Sigmoid colon (tissue), 7 donors: ENCODE measurements at places on chromosomes 2 and 18.

- no peak for DNase-seq
Measured at GRCh38 chr2:233116946-233117345, 56.8 kb downstream of the INPP5D start.

DNA sequence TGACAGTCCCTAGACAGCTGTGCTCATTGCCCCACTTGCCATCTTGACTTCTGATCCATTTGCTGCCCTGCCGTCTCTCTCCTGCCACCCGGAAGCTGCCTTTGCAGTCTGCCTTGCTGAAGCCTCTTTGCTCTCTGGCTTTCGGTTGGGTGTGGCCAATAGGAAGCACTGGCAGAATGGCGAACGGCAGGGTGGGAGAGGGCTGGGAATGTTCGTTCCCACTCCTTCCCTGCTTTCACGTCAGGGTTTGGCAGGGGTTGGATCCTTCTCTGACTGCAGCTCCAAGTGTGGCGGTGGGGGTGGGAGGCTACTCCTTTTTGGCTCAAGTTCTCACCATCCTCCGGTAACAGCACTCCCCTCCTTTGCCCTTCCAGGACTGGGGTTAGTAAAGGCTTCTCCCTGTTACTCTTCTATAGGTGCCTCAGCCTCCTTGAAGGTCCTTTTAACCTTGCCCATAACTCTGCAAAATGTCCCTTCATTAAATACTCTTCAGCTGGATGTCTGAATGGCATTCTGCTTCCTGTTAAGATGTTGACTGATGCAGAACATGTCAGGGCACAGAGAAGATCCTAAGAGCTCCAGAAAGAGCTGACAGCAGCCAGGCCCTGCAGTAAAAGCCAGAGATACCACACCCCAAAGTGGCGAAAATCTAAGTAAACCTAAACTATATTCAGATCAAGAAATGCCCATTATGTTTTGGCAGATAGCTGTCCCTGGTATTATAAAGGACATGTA is 299.7 kb downstream of the CDCA7 start:
- DNase-seq, result no peak

DNA sequence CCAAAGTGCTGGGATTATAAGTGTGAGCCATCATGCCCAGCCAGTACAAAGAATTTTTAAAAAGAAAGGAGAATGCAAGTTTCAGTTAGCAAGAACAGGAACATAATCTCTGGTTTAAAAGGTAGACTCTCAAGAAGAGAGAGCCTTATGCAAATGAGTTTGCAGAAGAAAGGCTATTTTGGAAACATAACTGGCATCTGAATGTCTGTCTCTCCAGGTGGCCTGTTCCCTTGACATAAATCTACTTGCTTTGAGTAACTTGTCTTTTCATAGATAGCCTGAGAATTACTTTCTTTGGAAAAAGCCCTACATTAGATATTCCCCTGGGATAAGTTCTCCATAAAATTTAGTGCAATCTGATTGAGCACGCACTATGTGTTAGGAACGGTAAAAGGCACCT is 109.6 kb downstream of the ICOS start:
- no peak for DNase-seq

DNA sequence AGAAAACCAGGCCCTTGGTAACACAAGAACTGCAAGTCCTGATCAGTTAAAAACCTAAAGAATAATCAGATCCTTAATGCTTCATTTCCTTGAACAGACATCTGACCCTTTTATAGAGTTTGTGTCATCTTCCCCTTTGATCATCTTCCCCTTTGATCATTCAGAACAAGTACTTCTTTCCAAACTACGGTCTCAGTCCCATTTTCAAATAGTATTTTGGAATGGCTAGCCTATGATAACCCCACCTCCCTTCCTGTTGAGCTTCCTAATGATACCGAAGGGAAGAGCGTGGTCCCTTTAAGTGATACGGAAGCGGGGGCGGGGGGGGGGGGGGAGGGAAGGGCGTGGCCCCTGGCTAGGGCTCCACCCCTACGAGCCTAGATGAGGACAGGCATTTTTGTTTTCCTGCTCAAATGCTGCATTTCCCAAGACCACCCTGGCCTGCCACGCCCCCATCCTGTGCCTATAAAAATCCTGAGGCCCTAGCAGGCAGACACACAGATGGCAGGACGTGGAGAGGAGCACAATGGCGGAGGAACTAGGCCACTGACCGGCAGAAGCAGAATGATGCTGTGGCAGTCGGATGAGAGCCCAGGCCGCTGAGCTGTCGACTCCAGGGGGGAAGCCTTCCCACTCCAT is 24.1 kb upstream of the CHRNA1 start:
- DNase-seq, result no peak

- DNase-seq, result peak; percentile 82
Measured at GRCh38 chr2:168346725-168347477, 99.5 kb upstream of the STK39 start.

GRCh38 chr2:19207452-19207851 is 151.0 kb downstream of the OSR1 start:
- DNase-seq, result no peak

DNA sequence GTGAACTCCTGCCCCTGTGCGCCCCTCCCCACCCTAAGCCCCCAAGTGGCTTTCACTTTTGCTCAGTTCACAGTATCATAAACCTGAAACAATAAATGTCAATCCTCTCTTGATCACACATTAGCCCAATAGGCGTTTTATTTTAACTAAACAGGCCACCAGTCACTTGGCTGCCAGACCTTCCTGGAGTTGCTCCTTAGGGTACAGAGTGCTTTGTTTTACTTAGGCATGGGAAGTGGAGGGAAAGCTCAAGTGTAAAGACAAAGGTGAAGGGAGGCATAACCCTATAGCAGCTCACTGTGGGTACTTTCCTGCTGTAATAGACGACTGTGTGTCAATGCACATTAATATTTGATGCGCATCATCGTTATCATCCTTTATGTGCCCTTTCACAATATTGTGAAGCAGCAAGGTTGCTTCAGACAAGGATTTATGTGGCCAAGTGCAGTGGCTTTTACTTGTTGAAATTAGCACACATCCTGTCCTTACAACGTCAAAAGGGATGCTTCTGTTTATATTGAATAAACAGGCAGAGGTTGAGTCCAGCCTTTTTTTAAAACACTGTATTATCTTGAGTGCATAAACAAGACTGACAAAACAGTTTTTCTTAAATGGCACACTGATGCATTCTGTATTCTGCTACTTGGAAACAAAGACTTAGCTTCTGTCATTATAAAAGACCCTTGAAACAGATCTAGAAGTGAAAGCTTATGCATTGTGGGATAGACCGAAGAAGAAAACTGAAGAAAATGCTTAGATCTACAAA is 168.5 kb downstream of the TMEFF2 start:
- no peak for DNase-seq

GRCh38 chr2:77977471-77978063 is 455.4 kb upstream of the LRRTM4 start:
- no peak for DNase-seq

- DNase-seq, result no peak
Measured at GRCh38 chr2:169509298-169509885, at the start of gene KLHL41. TSS of gene KLHL41 (plus strand) at chr2:169509702. CDS start at chr2:169509779, 77 bp downstream.

DNA sequence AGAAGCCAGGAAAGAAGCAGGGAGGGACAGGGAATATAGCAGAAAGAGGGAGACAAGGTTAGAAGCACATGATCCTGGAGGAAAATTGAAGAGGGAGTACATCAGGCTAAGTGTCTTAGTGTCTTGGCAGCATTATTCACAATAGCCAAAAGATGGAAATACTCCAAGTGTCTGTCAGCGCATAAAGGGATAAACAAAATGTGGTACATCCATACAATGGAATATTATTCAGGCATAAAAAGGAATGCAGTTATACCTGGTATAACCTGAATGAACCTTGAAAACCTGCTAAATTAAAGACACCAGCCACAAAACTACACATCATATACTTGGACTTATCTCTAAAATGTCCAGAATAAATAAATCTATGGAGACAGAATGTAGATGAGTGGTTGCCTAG is 219.1 kb upstream of the PID1 start:
- DNase-seq, result no peak

- DNase-seq, result no peak
Measured at GRCh38 chr2:161159456-161160225, 587 bp upstream of the TANK start.

GRCh38 chr2:139317259-139317658 is 537.1 kb upstream of the NXPH2 start:
- DNase-seq, result no peak

GRCh38 chr2:190216829-190217228 is 102.8 kb downstream of the HIBCH start:
- DNase-seq, result no peak

DNA sequence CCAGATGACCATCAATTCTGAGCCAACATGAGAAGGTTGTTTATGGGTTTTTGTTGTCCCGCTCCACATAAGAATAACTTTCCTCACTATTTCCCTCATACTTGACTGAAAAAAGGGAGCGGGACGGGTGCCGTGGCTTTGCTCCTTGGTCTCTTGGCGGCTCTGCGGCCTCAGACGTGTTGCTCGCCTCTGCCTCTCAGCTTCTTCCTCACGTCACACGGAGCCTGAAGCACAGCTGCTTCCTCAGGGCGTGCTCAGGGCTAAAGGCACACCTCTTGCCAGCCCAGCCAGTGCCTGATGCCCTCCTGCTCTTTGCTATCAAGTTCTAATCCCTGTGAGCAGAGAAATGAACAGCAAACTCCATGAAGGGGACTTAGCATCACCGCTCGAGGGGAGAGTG is 17.9 kb upstream of the ID2 start:
- no peak for DNase-seq

- DNase-seq, result no peak
Measured at GRCh38 chr2:174730698-174731018, 33.6 kb downstream of the CHRNA1 start.

DNA sequence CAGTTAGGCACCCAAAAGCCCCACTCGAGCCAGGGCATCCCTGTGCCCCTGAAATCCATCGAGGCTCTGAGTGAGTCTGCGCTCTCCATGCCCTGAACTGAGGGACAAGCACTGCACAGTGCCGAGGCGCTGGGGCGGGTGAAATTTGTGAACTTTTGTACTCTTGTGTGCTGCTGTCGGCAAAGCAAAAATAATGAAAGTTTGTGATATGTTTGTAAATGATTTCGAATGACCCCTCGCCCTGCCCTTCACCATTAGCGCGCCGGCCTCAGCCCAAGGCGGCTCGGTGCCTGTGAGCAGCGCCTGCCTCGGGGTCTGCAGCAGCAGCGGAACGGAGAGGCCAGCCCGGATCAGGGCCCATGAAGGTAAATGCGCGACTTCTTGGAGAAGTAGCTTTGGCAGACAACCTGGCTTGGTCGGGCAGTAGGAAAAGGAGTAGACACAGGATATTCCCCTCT is 1.8 kb upstream of the HOXD4 start:
- no peak for DNase-seq

GRCh38 chr18:8957731-8958130 is 144.8 kb upstream of the NDUFV2 start:
- DNase-seq, result no peak

GRCh38 chr2:217795067-217795466 is 207.7 kb downstream of the TNS1 start:
- DNase-seq, result peak; percentile 52

DNA sequence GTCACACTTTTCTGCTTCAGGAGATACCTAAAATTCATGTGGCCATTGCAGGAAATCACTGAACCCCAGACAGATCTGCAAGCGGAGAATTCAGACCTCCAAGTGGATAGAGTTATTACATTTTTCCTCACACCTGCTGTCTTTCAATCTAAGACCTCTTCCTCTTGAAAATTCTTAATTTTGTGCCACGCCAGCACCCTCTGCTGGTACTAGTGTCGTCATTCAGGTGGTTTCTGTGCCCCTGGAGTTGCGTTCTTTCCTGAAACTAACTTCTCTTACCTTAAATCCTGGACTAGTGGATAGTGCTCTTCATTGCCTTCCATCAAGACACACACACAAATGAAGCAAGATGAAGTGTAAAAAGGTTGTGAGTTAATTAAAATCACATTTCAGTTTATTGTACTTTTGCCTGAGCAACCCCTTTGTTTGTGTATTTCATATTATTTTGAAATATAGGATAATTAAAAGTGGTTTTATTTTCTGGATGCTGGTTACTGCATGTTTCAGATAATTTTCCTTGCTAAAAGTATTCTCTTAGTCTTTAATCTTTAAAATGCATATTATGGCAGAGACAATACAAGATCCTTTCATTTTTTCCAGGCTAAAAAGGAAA is 1.6 kb upstream of the DNER start:
- no peak for DNase-seq

DNA sequence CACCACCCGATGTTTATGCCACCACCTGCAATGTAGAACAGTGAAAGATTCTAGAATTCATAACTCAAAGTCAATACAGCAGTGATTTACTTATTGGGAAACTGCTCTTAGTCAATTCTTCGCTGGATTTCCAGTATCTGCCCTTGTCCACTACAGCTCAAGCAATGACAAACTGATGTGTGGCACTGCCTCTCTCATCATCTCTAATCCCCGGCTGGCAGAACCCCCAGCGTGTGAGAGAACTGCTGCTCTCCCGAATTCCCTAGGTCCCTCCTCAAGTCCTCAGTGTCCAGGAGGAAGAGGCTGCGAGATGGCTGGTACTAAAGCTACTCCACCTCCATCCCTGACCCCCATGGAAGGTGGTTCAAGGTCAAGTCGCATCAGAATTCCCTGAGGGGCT is 1.6 kb downstream of the TXNL4A start:
- DNase-seq, result no peak

GRCh38 chr2:26009567-26009963 is 24.3 kb upstream of the RAB10 start:
- DNase-seq, result no peak

DNA sequence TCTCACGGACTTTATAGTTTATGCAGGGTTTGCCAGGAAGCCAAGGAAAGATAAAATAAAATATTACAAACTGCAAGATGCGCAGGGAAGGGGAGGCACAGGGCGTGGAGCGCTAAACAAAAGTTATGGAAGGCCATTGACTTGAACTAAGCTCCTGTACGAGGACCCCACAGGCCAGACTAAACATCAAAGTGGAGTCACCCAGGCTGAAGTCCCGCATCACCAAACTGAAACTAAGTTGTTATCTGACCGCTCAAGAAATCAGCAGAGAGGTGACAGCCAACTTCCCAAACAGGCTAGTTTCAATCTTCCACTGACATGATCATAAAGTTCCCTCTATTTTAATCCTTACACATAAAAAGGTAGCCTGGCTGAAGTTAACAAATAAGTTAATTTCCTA is 90.5 kb upstream of the YWHAQ start:
- no peak for DNase-seq

GRCh38 chr2:236814593-236814992 is 245.0 kb downstream of the ACKR3 start:
- no peak for DNase-seq

DNA sequence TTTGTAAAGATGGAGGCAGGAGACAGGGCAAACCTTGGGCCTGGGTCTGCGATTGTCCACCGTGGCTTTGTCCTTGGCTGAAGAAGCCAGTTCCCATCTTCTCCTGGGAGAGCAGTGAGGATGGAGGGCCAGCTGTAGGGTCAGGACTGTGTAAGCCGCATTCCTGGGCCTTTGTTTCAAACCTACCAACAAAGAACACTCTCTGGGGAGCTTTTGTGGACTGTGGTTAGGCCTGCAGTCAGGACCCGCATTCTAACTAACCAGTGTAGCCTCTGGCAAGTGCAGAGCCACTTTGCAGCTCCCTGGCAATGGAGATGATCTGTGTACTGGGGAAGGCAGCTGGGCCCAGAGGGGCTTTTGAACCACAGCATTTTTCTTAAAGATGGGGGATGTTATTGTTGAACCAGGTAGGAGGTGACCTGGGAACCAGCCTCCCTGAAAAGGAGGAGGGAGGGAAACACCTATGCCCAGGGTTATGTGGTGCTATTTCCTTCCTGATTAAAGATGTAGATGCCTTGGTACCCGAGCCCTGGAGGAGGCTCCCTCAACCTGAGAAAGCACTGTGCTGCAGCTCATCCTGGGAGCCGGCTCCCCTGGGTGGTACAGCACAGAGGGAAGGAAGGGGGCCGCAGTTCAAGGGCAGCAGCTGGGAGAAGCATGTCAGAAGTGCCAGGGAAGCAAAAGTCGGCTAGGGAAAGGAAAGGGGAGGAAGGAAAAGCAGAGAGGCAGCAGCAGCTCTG is 12.7 kb upstream of the SMAD4 start:
- DNase-seq, result no peak
